ENCODE measurements at places on chromosomes 6 and 20. TPM values are rescaled to one million over a fixed set of nuclear protein-coding genes. Genes with fewer than 3 reads are reported as not detected.
A peak's percentile ranks its signal among the peaks of the same experiment; 100 is the strongest.

Gene DDAH2
- 90.7 TPM for total RNA-seq

Gene LPA
- total RNA-seq, result not detected

Gene RNF182
- total RNA-seq, result 26.5 TPM

Gene ZNF334
- 1.9 TPM for total RNA-seq

Gene SPATA25
- 0.52 TPM for total RNA-seq

Gene ADGB
- not detected for total RNA-seq

Gene ZNF391
- 6.6 TPM for total RNA-seq

Gene FRK
- total RNA-seq, result 1.3 TPM

Gene POPDC3
- total RNA-seq, result not detected

Gene PKHD1
- total RNA-seq, result 0.02 TPM

Gene SLC22A7
- not detected for total RNA-seq

Gene TRDN
- 0.12 TPM for total RNA-seq

Gene KIAA0408
- total RNA-seq, result 3.0 TPM

Gene PSORS1C2
- total RNA-seq, result not detected

Gene GRM1
- total RNA-seq, result 0.02 TPM

Gene LCA5
- total RNA-seq, result 5.0 TPM

GRCh38 chr6:53530346-53530745 is 14.6 kb downstream of the GCLC start:
- peak; percentile 71 for DNase-seq

- peak; percentile 51 for DNase-seq
These were observed 78.0 kb downstream of the DLGAP4 start for GRCh38 chr20:36384022-36384619.

GRCh38 chr6:167146977-167147376 is 10.8 kb downstream of the GPR31 start:
- no peak for DNase-seq

GRCh38 chr6:107800564-107801164 is 23.4 kb downstream of the SCML4 start:
- DNase-seq, result peak; percentile 14

DNA sequence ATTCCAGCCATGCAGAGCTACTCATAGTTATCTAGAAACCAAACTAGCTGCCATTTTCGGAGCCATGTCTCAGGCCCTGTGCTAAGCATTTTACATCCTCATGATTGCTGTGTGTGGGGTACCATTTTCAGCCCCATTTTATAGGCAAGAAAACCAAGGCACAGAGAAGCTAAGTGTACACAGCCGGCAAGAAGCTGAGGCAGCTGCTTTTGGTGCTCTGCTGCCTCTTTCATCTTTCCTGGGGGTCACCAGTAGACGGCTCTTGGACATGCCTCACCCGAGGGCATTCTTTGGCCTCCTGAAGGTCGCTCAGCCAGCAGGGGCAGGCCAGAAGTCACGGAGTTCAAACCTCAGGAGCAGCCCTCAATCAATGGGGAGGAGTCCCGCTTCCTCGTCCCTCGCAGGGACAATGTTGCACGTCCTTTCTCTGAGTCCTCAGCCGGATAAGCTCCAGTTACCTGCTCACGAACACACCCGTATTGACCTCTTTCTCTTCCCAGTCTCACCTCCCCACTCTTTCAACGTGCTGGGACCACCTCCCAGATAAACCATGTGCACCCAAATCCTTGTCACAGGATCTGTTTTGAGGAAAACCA is 82.6 kb upstream of the BLCAP start:
- no peak for DNase-seq

GRCh38 chr6:52509281-52510212 is 67.3 kb downstream of the TRAM2 start:
- DNase-seq, result peak; percentile 85

DNA sequence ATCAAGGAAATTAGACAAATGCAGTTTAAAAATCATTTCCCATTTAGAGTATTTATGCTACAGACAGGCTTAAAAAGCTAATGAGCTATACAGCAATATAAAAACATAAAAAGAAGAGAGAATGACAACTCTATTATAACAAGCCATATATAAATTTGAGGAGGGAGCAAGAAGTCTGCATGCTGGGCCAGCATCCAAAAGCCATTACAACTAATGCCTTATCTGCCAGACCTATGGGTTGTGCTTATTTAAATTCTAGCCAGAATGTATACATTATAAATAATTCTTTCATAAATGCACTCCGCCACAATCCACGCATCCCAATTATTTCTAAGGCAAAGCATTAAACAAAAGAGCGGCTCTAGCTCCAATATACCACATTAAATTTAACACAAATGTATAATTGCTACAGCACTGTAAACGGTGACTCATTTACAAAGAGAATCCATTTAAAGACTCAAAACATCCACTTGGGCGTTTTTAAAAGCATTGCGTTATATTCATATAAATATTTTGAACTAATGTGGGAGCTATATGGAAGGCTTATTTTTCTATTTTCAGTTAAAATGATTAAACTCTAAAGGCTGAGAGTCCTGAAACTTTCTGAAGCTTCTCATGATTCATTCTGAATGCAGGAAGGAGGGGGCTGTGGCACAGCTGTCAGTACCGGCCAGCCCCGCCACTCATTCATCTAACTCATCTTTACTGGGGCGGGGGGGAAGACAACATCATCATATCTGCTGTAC is 37.7 kb upstream of the RAB22A start:
- no peak for DNase-seq

- no peak for DNase-seq
These were observed 1.9 kb downstream of the SGK1 start for GRCh38 chr6:134315974-134316441.

DNA sequence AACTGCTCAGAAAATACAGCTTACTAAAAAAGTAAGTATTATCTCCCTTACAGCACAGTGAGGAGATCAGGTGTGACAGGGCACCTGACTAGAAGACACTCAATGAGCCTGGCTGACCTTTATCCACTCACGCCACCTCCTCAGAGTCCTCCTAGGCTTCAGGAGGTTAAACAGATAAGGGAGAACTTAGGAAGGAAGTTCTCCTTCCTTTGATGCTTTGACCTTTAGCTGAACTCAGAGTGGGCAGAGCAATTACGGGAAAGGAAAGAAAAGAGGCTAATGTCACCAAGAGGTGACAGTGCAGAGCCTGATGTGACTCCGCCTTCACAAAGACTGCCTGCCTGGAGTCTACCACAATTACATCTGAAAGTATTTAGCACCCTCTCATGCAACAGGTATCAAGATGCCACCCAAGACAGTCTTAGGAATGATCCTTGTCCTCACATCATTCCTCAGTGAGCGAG is 36.7 kb downstream of the MAN1A1 start:
- DNase-seq, result no peak

GRCh38 chr20:59850018-59850641 is 83.3 kb downstream of the SYCP2 start:
- DNase-seq, result peak; percentile 43

GRCh38 chr6:9439621-9440330 is 975.1 kb downstream of the TFAP2A start:
- no peak for DNase-seq

DNA sequence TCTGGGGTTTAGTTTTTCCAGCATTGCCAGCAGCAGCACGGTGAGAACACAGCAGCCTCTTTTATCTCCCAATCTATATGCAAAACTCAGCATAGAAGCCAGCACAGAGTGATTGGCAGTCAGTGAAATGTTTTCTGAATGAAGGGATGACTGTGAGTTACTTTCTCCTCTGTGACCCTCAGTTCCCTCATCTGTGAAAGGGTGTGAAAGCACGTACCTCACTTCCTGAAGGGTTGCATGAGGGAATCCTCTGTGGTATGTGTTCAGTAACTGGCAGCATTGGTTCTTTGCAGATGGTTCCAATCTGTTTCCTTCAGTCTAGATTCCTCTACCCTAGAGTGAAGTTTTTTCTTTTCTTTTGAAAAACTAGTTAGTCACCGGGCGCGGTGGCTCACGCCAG is 40.0 kb downstream of the EFCAB8 start:
- peak; percentile 32 for DNase-seq

DNA sequence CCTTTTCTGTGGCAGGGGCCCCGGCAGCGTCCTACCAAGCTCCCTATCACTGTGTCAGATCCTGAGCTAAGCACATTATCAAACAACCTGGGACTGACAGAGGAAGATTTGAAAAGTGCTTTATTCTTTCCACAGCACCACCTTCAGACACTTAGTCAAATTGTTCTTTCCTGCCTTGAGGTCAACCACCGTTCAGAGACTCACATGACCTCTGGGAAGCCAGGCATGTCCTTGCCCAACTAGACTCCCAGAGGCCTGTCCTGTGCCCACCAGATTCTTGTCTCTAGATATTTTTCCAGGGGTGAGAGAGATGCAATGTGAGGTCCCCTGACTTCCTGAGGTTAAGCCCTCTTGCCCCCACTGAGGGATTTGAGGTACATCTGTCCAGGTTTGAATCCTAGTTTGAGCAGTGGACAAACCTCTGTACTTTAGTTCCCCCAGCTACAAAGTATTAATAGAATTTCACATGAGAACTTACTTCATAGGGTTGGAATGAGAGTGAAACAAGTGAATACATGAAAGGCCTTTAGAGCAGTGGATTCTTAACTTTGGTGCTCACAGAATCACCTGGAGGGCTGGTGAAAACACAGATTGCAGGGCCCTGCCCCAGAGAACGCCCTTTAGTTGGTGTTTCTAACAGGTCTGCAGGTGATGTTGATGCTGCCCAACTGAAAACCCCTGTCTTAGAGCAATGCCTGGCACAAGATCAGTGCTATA is 179.8 kb downstream of the CLIC5 start:
- peak; percentile 41 for DNase-seq

DNA sequence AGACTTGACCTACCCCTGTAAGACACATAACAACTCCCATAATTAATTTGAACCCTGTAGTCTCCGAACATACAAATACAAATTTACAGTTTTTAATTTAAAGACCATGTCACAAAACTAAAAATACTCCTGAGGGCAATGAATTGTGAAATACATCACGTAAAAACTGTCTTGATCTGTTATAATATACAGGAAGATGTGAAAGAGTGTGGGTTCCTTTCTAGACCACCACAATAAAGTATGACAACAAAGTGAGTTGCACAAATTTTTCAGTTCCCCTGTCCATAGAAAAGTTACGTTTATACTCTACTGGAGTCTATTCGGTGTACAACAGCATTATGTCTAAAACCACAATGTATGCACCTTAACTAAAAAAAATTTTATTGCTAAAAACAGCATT is 11.0 kb upstream of the BLOC1S5 start:
- DNase-seq, result no peak

DNA sequence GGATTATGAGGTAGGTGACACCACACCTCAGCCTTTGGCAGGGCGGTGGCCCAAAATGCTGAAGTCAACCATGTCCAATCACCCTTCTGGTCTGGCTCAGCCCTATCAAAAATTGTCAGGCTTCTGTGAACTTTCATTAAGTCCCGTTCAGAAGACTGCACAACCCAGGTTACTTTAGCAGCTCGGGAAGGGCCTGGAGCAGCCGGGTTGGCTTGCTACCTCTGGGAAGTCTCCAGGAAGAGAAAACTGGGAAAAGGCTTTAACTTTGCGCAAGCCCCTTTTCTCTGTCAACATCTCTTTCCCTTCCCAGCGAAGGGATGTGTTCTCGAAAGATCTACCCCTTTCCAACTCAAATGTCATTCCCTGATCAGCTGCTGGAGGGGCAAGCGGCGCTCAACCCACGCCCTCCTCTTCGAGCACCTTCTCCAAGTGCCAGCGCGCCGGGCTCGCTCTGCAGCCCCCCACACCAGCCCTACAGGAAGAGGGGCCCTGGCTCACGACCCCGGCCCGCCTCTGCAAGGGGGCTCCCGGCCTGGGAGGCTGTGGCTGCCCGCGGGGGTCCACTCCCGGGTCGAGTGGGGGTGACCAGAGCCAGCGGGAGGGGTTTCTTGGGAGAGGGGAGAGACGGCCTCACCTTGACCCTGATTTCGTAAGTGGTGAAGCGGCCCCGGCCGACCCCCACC is 573 bp downstream of the SNX3 start:
- DNase-seq, result peak; percentile 57

DNA sequence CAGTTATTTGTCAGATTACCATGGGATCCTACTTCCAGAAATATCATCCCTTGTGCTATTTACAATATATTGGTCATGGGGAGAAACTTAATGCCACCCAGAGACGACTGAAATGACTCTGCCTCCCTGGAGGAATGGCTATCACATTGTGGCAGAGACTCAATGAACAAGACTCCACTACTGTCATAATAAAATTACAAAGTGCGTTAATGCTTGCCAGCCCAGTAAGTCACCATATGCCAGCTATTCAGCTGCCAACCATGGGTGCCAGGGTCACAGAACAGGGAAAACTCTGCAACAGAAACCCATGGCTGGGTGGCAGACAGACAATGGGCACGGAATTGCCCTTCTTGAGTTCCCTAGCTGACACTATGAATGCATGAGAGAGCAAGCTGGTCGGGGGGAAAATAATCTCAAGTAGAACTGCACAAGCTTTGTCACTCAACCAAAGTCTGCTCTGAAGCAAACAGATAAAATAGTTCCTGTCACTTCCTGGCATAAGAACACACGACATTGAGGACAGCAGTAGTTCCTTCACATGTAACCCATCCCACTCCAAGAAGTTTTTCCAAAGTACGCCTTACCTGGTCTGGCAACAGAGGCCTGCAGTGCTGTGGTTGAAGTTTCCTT is 32.1 kb downstream of the TP53INP2 start:
- no peak for DNase-seq

- DNase-seq, result no peak
These were observed 136.5 kb downstream of the ELOVL4 start for GRCh38 chr6:79810871-79811270.

GRCh38 chr20:24738981-24739633 is 210.0 kb upstream of the CST7 start:
- no peak for DNase-seq

GRCh38 chr20:37564388-37565133 is 36.9 kb upstream of the BLCAP start:
- peak; percentile 39 for DNase-seq

GRCh38 chr20:46000262-46000996 is 8.3 kb upstream of the MMP9 start:
- DNase-seq, result no peak

GRCh38 chr6:15653581-15653980 is 9.2 kb downstream of the DTNBP1 start:
- no peak for DNase-seq

DNA sequence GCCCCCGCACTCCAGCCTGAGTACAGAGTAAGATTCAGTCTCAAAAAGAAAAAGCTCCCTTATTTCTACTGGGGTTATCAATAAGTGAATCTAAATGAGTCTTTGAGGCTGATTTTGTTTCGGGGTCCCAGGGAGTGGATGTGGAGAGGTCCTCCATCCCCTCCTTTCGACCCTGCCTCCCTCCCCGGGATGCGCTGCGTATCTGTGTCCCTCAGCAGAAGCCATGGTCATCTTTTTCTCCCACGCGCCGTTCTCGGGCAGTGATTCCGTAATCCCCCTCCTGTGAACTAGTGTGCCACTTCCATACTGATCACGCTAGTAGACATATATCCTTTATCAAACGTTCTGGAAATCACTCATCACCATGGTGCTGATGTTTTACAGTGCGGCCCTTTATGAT is 152.9 kb downstream of the CDH4 start:
- no peak for DNase-seq

Data from M059J (cell line).